ENCODE measurements at places on chromosomes 3 and 15.

DNA sequence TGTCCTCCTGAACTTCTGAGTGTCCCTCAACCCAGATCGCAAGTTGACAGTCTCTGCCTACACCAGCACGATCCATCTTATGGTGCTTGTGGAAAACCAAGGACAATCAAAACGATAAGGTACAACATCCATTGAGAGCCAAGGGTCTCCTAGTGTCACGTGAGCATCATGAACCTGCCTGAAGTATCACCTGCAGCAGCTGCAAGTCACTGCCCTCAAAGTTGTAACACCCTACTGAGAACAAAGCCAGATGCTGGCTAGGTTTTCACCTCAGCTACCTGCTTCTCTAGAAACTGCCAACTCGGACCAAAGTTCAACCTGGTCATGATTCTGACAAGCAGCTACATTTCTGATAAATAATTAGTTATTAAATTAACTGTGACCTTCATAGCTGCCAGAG lies 17.5 kb downstream of the C2CD4B start:
- DNase-seq, result no peak

GRCh38 chr15:47717036-47717612 lies at the start of gene SEMA6D:
SEMA6D (plus strand) TSS chr15:47717505; CDS start chr15:47759799, 42,294 bp downstream.
- DNase-seq, result no peak

DNA sequence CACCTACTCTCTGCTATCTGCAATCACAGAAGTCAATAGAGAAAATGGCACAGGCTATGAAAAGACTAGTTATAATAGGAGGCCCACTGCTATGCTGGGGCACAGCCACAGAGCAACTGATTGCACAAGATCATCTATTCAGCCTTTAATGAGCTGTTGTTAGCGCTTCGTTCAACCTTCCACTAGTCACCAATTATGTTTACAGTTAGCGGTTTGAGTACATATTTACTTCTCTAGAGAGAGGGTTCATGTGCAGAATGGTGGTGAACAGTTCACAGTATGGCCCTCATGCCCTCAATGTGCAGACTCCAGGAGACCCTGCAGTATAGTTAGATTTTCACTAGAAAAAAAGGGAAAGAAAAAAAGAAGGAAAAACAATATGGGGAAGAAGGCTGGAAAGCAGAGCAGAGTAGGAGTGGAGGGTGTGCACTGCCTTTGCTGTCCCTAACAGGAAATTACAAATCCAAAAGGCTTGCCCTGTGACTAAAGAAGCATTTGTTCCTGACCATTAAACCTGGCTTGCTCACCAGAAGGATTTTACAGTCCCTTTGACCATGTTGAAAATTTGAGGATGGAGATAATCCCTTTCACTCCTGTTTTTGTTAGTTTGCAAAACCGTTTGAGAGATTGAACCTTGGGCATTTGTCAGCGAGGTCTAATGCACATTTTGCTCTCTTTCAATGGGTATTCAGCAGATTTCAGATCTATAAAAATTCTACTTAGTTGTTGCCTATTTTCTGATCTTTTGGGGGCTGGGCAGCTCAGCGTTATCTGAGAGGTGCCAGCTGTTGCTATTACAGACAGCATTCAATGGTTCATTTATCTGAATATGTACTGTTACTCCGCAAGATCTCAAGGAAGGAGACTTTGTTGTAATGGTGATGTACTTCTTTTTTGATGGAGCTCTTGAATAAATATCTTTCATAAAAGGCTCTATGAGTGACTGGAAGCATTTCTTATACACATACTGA lies 296.1 kb downstream of the LSAMP start:
- no peak for DNase-seq

GRCh38 chr3:66317750-66318376 lies 97.1 kb downstream of the SLC25A26 start:
- no peak for DNase-seq

- DNase-seq, result no peak
Measured at GRCh38 chr15:78932258-78932808, 12.5 kb downstream of the CTSH start.

DNA sequence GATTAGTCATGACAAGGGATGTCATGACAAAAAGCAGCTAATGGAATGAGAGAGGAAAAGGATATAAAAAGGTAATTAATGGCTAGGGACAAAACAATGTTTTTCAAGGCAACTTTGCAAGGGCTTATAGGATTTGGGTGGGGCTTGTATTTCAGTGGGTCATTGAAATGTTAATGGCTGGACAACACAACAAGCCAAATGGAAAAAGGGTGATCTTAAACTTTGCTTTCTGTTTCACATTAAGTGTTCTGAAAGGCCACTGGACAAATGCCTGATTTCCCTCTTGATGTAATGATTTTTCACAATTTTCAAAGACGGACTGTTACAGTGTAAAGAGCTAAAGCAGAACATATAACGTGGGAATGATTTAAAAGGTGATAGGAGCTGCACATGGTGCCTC lies 345.0 kb downstream of the TUSC7 start:
- no peak for DNase-seq

DNA sequence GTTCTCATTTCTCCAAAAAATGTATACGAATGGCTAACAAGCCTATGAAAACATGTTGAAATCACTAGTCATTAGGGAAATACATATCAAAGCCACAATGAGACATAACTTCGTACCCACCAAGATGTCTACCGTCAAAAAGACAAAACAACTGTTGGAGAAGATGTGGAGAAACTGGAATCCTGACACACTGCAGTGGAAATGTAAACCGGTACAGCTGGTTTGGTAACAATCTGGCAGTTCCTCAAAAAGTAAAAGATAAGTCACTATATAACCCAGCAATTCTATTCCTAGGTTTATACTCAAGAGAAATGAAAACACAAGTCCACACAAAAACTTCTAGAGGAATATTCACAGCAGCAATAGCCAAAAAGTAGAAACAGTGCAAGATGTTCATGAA lies 7.0 kb downstream of the SCAPER start:
- no peak for DNase-seq

GRCh38 chr3:160665231-160665630 lies 11.7 kb upstream of the ARL14 start:
- DNase-seq, result no peak

DNA sequence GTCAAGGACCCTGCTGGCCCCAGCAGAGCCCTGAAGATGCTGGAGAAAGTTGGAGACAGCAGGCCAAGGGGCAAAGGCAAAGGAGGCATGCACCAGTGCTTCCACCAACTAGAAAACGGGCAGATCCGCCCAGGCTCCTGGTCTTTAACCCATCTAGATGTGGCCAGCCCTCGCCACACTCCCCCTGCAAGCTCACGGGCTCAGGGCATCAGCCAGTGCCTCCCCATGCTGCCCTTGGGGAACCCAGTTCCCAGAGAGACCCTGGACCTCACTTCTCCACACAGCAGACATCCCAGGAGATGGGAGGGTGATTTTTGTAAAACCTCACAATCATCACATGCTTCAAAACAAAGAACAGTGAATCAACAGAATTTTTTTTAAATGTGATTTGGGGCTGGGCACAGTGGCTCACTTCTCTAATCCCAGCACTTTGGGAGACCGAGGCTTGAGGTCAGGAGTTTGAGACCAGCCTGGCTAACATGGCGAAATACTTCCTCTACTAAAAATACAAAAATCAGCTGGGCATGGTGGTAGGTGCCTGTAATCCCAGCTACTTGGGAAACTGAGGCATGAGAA lies 24.5 kb downstream of the CYFIP1 start:
- no peak for DNase-seq

- no peak for DNase-seq
Measured at GRCh38 chr3:189202106-189202505, 30.3 kb downstream of the TPRG1 start.
